Liver (tissue), 10 donors: ENCODE measurements at places on chromosomes 7 and 10.

GRCh38 chr10:108521827-108522492, 1357.5 kb upstream of the SORCS1 start:
- no peak for DNase-seq

DNA sequence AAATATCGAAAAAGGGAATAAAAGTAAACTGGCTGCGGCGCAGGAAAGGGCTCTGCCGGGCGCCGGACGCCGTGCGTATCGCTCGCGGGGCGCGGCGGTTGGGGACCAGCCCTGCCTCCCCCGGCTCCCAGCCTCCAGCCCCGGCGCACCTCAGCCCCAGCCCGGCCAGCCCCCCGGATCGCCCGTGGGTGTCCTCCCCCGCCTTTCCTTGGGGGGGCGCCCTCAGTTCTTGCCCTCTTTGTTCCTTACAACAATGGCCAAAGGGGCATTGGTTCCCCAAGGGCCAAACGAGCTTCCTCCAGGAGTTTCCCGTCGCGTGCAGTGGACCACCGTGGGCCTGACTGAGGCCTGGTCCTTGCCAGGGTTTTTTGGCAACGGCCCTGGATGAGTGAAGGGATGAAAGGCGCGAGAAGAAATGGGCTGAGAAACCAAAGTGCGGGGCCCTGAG, 1.2 kb downstream of the MACROH2A2 start:
- peak; percentile 52 for DNase-seq

- no peak for DNase-seq
Measured at GRCh38 chr7:138066954-138067394, 9.3 kb upstream of the AKR1D1 start.

GRCh38 chr7:129774871-129775694, 163.6 kb downstream of the NRF1 start:
- DNase-seq = no peak

- no peak for DNase-seq
Measured at GRCh38 chr7:132023466-132023865, 467.0 kb upstream of the PODXL start.

DNA sequence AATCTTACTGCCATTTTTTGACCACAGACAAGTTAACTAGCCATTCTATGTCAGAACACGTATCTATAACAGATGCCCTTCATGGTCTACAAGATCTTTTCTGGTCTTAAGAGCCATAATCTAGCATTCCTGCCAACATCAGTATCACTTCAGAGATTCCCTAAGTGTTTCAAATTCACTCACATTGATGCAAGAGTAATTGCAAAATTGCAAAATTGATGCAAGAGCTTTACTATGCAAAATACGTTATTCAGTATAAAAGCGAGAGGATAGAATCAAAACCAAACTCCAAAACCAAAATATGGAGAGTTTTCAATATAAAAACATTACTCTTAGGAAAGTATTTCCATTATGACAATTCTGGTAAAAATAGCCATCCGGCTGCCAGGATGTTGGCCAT, 38.1 kb upstream of the PPP1R17 start:
- DNase-seq = no peak

GRCh38 chr7:28855538-28856217, 102.5 kb downstream of the TRIL start:
- no peak for DNase-seq

DNA sequence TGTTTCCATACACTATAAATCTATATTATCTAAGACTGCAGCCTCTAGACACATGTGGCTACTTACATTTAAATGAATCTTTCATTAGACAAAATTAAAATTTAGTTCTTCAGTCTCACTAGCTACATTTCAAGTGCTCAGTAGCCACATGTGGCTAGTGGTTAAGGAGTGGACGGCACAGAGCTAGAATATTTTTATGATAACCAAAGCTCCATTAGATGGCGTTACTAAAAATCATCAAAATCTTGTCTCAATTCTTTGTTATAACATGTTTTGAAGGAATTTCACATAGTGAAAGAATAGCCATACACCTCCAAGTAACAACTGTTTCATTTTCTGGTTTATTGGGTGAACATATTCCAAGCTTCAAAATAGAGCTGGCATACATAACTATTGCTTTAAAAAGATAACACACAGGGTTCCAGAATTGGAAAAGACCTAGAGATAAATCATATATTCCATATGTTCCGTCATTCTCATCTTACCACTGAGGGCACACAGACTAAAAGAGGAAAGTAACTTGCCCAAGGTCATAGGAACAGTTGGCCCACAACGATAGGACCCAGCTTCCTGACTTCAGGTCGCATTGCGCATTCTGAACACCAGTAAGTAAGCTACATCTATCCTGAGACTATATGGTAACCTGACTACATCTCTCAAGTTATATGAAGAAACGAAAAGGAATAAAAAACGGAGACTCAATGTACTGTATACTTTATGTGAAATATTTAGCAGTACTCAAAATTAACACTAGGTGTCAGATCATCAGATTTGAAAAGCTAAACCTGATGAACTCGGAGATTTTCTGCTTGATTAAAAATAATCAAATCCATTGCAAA, 66.6 kb downstream of the CAV1 start:
- no peak for DNase-seq

DNA sequence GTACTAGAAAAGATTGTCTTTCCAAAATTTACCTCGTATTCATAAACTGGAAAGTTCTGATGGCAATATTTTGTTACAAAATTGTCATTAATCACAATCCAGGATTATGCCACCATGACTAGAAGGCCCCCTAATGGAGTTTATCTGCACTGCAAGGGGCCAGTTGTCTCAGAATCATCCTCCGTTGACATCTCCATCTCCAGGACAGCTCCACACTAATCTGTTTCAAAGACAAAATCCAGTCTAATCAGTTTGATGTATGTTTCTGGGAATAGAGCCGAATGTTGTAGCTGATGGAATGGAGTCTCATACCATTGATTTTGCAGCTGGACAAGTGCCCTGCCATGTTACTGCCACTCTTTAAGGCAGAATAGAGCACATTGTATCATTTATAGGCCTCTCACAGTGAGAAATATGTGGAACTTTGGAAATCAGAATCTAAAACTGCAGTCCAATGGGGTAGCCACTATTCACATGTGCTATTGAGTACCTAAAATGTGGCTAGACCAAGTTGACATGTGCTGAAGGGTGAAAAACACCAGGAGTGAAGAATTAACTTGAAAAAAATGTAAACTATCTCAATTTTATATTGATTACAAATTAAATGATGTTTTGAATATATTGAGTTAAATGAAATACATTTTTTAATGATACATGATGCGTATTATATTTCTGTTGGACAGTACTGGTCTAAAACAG, 38.3 kb upstream of the TOMM7 start:
- no peak for DNase-seq

DNA sequence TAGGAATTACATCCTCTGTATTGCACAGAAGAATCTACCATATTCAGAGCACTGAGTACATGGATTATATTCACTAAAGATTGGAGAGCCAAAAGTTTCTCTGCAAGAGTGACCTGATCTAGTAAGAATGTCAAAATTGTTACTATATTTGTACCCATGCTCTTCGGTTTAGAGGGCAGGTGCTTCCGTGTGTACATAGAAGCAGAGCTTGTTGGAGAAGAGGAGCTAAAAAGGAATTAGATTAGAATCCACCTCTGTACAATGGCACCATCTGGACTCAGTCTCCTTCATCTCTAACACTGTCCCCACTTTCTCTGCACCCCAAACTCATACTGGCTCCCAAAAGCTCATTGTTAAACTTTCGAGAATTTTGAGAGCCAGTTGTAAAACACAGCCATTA, 8.3 kb downstream of the CALD1 start:
- no peak for DNase-seq

DNA sequence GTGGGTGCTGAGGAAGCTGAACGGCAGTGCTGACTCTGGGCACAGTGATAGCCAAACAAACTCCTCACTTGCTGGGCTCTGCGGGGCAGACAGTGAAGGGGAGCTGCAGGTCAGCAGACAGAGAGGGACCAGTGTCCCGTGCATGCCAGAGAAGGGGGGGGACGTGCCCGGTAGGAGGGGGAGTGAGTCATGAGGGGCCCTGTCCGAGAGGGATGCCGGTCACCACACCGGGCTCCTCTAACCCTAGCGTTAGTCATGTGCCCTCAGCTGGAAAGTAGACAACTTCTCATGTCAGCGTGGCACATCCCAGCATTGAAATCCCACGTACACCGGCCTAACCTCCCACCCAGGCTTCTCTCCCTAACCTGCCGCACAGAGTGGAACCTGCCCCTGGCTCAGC, 117.1 kb upstream of the DPP6 start:
- no peak for DNase-seq

GRCh38 chr7:55966851-55967250, 2.5 kb downstream of the NIPSNAP2 start:
- DNase-seq = no peak

DNA sequence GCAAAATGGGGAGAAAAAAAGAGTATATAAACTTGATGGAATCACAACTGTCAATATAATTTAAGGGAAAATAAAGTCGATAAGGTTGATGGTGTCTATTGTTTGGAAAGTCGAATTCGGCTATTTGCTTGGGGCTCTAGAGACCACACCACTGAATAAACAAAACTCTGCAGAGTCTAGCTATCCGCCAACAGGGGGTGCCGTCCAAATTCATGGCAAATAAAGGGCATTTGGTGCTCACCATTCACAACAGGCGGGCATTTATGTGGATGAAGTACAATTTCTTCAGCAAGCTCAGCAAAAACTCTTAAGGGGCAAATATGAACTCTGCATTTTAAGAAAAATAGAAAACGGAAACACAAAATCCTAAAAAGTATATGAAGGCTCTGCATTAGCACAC, 23.3 kb downstream of the CD36 start:
- no peak for DNase-seq

DNA sequence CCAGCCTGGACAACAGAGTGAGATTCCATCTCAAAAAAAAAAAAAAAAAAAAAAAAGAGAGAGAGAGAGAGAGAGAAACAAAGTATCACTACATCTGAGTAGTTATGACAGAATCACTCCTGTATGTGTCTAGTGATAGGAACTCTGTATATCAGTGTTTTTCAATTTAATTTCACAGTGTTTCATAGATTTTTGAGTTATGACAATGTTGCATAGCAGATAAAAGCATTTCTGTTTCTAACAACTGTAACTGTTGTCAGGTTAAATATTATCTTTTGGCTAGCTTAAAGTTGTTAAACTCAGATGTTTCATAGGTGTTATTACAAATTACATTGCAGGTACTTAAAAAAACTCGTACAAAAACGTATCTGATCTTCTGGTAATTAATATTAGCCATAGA, 60.3 kb downstream of the PLXDC2 start:
- DNase-seq = no peak

GRCh38 chr10:26441491-26442214, 3.5 kb downstream of the APBB1IP start:
- DNase-seq = no peak

GRCh38 chr10:44575601-44576380, 190.9 kb upstream of the CXCL12 start:
- DNase-seq = peak; percentile 24

DNA sequence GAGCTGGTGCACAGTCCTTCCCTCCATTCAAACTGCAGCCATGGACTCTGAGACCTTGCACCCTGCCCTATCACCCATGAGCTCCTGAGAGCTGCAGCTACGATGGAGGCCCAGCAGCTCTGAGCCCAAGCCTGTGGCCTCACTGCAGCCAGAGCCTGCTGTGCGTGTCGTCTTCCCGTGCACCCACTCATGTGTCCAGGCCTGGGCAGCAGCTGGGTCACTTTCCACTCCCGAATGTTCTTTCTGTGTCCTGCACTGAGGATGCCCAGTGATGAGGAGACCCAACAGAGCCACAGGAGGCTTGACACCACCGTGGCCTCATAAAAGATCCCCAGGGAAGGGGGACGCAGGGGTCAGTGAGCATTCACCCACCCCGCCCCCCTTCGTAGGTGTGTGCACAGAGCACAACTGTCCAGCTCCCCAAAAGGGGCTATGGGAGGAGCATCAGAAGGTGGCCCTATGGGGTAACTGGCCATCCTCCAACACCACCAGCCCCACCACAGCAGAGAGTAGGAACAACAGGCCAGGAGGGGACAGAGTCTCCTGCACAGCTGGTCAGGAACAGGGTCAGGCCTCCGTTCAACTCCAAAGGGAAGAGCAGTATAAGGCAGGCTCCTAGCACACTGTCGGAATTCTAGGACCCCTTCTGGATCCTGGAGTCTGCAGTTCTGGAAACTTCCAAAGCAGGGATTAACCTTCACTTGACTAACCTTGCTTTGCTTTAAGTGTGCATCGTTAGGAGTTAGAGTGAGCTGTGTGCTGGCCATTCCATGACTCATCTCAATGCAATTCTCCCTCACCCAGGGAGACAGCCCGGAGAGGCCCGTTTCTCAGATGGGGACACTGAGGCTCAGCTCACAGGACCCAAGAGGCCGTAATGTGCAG, 52.6 kb downstream of the RASGEF1A start:
- DNase-seq = no peak

DNA sequence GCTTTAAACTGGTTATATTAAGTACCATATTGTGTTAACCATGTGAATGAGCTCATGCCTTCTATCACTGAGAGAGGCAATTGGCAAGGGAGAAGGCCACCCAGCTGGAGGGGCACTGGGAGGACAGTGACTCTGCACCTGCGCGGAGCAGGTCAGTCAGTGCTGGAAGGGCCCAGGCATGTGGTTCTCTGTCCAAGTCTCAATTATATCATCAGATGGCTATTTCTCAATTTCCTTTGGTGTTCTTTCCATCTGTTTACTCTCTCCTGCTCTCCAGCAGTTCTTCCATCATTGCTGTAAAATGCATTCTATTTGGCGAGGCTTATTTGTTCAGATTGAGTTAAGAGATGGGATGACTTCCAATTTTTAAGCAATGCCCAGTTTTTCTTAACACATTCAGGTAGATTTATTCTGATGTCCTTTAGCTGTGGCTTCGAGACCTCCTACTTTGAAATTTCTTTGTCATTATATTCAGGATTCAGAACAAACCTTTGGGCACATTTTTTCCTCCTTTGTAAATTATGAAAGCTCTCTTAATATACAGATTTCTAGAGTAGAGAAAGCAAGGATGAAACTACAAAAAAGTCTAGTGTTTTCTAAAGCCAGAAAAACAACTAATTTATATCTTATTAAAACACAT, 159.3 kb downstream of the BMPER start:
- no peak for DNase-seq

- no peak for DNase-seq
Measured at GRCh38 chr7:49791088-49791741, 17.8 kb downstream of the VWC2 start.

GRCh38 chr7:114923403-114923713, 1.5 kb downstream of the MDFIC start:
- DNase-seq = no peak

GRCh38 chr10:98748298-98748697, 301.6 kb upstream of the HPS1 start:
- DNase-seq = peak; percentile 34

DNA sequence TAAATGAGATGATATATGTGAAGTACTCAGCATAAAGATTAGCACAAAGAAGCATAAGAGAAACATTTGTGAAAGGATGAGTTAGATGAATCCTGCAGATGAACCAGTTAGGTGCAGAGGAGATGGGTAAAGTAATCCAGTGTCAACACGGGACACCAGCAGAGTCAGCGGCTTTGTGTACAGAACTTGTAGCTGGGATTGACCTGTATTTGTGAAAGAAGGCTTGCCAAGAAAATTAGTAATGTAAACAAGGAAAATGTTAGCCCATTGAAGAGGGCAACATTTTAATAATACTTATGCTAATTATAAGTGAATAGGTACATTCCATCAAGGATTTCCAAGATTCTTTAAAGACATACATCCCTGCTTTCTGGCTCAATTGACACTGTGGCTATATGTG, 255.7 kb downstream of the PTEN start:
- no peak for DNase-seq

- DNase-seq = no peak
Measured at GRCh38 chr10:48765039-48765438, 80.4 kb downstream of the WDFY4 start.
